ENCODE measurements at places on chromosomes 16 and 17.

- no peak for DNase-seq
These were observed 994 bp downstream of the IGFBP4 start for GRCh38 chr17:40443988-40444899.

DNA sequence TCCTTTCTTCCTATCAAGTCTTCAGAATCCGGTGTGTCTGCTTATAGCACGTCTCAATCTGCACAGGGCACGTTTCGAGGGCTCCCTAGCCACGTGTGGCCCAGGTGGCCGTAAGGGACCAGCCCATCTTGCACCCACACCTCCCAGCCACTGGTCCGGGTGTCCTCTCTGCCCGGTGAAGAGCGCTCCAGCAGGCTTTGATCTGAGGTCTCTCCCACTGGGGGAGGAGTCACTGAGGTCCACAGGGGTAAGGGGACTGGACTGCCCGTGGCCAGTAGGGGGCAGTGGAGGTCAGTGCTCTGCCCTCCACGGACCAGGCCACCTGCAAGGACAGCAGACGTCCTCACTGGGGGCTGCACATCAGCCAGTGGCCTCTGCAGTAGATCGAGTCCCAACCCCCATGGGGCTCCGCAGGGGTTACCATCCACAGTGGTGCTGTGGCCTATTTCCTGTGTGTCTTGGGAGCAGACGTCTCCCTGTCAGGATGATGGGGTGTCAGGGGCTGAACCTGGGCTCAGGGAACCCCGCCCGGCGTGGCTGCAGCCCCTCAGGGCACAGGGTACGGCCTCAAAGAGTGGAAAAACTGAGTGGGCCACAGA is 204.1 kb upstream of the CIBAR2 start:
- DNase-seq: peak; percentile 77

- no peak for DNase-seq
These were observed 16.3 kb upstream of the BCAR1 start for GRCh38 chr16:75267631-75268264.

DNA sequence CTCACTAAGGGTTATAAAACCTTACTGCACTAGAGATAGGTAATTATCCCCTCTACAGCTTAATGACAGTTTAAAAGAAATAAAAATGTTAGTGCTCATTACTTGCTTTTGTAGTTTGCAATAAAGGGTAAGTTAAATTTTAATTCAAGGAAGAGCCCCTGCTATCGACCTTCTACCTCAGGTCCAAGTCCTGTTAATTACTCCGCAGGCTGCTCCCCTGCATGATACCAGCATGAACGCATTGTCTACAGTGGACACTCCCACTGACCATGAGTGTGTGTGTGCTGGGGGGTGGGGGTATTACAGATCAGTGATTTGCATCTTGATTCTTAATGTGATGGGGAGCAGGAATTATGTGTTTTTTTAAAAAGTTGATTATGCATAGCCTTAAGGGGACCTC is 103.1 kb downstream of the AATF start:
- DNase-seq: no peak

DNA sequence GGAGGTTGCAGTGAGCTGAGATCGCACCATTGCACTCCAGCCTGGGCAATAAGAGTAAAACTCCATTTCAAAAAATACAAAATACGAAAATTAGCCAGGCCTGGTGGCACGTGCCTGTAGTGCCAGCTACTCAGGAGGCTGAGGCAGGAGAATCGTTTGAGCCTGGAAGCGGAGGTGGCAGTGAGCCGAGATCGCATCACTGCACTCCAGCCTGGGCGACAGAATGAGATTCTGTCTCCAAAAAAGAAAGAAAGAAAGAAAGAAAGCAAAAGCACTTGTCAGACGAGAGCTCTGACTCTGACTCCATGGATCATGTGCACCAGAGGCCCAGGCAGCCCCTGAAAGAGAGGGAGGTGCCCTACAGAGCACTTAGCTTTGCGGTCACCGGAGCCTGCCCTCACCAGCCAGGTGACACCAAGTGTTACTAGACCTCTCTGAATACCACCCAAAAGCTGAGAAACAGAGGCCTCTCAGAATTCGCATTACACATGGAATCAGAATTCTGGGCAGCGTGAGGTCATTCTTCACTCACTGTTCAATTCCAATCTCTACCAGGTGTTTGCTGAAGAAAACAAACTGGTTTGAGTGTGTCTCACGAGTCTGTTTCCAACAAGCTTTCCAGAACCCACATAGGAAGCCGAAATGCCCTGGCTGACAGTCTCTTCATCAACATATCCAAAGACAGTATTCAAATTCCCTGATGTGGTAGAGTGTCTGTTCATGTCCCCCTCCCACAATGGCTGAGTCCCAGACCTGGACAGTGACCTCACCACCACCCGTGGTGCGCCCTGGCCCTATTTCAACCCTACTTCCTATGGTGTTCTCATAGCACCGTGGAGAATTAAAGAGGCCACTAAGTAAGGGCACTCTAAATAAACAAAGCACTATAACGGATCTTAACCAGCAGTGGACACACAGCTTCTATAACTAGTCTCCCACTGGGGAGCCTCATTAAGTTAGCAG is 1.5 kb downstream of the FLCN start:
- DNase-seq: no peak

DNA sequence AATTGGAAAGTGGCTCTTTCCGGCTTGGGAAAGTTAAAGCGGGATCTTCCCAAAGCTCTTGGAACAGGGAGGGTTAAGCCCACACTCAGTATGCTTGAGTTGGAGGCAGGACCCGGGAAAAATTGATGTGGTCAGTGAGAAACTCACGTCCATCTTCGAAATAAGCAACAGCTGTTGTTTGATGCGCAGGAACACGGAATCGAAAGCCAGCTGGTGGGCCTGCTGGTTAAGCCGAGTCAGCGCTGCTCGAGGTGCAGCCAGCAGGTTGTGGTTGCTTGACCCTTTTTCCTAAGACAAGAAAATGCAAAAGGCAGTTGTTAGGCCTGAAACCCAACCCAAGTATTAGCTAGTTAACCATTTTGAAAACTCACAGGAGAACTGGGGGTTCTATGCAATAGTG is 49.4 kb downstream of the COG7 start:
- no peak for DNase-seq

GRCh38 chr17:79849953-79850352 is 10.7 kb upstream of the CBX4 start:
- no peak for DNase-seq

All from GM10248 (cell line).